ENCODE measurements at places on chromosomes 11 and 22.

GRCh38 chr11:94472916-94473799 lies 20.5 kb downstream of the MRE11 start:
- DNase-seq: peak; percentile 33

DNA sequence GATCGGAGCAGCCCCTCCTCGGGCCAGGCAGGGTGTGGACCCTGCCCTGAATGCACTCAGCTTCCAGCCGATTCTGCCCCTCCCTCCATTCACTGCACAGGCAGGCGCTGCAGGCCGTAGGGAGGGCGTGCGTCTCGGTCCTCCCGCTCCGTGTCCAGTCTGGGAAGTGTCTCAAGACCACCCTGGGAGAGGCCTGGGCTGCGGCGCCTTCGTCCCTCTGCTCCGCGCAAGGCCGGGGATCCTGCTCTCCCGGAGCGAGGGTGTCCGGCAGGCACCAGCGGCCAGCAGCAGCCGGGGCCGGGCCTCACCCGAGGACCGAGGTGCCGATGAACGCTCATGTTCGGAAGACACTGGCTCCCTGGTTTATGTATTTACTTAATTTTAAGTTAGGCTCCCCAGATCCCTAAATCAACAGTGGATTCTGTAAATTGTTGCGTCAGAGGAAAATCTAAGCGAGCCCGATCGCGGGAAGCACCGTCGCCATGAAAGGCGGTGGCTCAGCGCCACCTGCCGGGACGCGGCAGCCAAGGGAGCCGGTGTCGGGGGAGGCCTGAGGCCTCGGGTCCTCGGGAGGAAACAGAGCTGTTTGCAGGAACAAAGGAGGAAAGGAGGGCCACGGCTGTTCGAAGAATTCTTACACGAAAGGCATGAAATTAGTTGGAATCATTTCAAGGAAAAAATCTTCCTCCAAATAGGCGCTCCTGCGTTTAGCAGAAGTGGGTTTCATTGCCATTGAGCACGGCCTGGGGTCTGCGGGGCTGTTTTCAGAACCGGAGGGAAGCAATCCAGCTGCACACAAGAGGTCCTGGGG lies 195.3 kb downstream of the BRD1 start:
- DNase-seq: peak; percentile 12

DNA sequence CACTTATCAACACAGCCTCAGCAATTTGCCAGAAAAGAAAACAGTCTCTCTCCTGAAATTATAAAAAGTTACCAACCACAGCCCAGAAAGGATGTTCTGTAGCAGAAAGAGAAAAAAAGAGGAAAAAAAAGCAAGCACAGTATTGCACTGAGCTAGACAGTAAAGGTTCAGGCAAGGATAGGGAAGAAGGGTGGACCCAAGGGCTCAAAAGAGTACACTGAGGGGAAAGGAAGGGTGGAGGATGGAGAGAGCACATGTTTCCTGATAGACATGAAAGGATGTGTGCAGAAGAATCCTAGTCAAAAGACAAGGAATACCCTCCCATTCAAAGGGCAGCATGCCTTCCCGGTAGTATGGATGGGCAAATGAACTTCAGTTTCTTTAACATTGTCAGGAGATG lies 59.1 kb downstream of the RRAS2 start:
- no peak for DNase-seq

DNA sequence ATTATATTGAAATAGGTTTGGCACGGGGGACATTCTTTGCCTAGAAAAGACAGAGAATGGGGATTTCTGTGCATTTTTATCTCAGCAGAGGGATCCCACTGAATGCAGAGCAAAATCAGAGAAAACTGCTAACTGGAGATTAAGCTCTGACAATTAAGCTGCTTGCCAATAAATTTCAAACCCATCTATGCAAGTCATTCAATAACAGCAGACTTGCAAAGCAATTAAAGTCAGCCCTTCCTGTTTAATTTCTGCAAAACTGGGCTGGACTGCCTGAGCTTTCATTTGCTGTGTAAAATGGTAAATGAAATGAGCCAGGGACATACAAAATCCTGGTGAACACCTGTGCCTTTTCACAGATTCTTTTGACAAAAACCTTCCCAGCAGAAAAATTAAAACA lies 1273.9 kb upstream of the CNTN5 start:
- no peak for DNase-seq
